Foreskin keratinocyte (primary cell): ENCODE measurements at places on chromosomes 16 and 17. TPM values are rescaled to one million over a fixed set of nuclear protein-coding genes. Genes with fewer than 3 reads are reported as not detected.

Gene KRT20
- total RNA-seq = not detected in 2 replicates

Gene IGFBP4
- 7.7 and 18.4 TPM in 2 replicates for total RNA-seq

Gene JPT2
- 131 and 146 TPM in 2 replicates for total RNA-seq

Gene GCGR
- total RNA-seq = not detected in 2 replicates

Gene GALR2
- 0.07 TPM in 1 of 2 replicates, not detected in the other for total RNA-seq

Gene KRTAP2-3
- total RNA-seq = 0.68 and 1.8 TPM in 2 replicates

Gene CAPN15
- total RNA-seq = 46.9 and 47.1 TPM in 2 replicates

Gene WFDC1
- not detected in 2 replicates for total RNA-seq

Gene TNK1
- total RNA-seq = 7.5 and 11.2 TPM in 2 replicates

Gene PEX12
- total RNA-seq = 3.9 and 4.0 TPM in 2 replicates

Gene SDR42E1
- total RNA-seq = 13.2 and 16.0 TPM in 2 replicates

Gene CSH1
- not detected in 2 replicates for total RNA-seq

Gene CTRB1
- total RNA-seq = not detected in 2 replicates
